ENCODE measurements at places on chromosomes 6 and 20. TPM values are rescaled to one million over a fixed set of nuclear protein-coding genes. Genes with fewer than 3 reads are reported as not detected.

The DNMT3B gene
- total RNA-seq: 0.38 TPM

The MUC22 gene
- total RNA-seq: not detected

The TREM1 gene
- total RNA-seq: 4.0 TPM

The GHRH gene
- total RNA-seq: not detected

The SLC29A1 gene
- 76.5 TPM for total RNA-seq

The GPR63 gene
- 0.90 TPM for total RNA-seq

The TMEM217 gene
- 2.0 TPM for total RNA-seq

The GGT7 gene
- total RNA-seq: 11.1 TPM

The GJE1 gene
- total RNA-seq: not detected

The RSPO3 gene
- 101 TPM for total RNA-seq

The HLA-DQA1 gene
- total RNA-seq: 8.7 TPM

The OR2J3 gene
- total RNA-seq: not detected

The MYO6 gene
- 21.5 TPM for total RNA-seq

The NMBR gene
- total RNA-seq: not detected

The TPMT gene
- total RNA-seq: 10.0 TPM

The TMEM14B gene
- 53.7 TPM for total RNA-seq

The KIFC1 gene
- 0.29 TPM for total RNA-seq

Measured in posterior vena cava (tissue), 2 donors.